ENCODE measurements at places on chromosomes 1 and 21.

DNA sequence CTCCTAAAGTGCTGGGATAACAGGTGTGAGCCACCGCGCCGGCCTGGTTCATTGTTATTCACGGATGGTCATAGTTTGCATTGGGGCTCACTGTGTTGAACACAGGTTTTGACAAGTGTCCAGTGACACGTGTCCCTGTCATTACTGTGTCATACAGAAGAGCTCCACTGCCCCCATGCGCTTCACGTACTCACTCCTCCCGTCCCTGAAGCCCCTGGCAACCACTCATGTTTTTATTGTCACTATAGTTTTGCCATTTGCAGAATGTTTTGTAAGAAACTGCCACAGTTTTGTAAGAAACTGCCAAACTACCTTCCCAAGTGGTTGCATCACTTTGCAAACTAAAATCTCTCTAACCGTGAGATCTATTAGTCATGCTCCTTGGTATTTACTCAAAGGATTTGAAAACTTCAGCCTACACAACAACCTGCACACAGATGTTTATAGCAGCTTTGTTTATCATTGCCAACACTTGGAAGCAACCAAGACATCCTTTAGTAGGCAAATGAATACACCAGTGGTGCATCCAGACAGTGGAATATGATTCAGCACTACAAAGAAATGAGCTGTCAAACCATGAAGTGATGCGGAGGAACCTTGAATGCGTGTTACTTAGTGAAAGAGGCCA is 163.2 kb upstream of the COL6A1 start:
- peak; percentile 7 for ATAC-seq

- ATAC-seq, result peak; percentile 88
Observed at GRCh38 chr1:161836018-161836417, 69.9 kb downstream of the ATF6 start.

GRCh38 chr1:224894915-224895314 is 34.6 kb upstream of the DNAH14 start:
- peak; percentile 80 for ATAC-seq

- ATAC-seq, result peak; percentile 97
Observed at GRCh38 chr1:170225781-170226530, 80.2 kb downstream of the NTMT2 start.

DNA sequence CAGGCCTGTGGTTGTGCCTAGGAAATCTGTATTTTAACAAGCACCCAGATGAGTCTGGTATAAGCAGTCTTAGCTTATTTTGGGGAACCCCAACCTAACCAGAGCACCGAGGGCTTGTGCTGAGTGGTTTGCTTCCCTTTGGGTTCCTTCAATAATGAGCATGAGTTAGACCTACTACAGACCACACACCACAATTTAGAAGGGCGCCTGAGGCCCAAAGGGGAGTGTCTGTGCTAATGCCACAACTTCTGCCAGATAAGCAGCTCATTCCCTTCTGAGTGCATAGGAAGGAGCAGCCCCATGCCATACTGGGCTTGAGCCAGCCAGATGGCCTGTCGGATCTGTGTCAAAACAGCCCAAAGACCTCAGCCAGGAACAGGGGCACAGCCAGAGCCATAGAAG is 15.4 kb upstream of the LSS start:
- no peak for ATAC-seq

GRCh38 chr1:2388004-2388913 is 3.1 kb downstream of the MORN1 start:
- no peak for ATAC-seq

GRCh38 chr1:229208481-229208880 is 62.4 kb upstream of the RAB4A start:
- no peak for ATAC-seq
